ENCODE measurements at places on chromosomes 4 and X.

DNA sequence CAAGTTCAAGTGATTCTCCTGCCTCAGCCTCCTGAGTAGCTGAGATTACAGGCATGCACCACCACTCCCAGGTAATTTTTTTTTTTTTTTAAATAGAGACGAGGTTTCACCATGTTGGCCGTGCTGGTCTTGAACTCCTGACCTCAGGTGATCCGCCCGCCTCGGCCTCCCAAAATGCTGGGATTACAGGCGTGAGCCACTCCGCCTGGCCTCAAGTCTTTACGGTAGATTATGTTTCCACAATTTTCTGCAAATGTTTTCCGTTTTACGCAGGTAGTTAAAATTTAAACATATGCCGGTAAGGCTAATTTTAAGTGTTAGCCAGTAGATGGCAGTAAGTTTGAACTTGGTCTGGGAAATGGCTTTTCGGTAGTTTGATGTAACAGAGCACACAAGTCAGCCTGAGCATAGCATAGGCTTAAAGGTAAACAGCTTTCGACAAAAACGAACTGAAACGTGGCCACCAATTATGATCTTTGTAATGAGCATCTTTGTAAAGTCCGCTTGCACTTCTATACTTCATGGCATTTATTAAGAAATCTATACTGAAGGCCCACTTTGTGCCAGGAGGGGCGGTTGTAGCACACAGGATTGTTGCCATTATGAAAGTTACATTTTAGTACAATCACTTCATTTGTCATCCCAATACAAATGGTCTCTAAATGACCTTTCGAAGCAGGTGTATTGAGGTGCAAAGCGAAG is 31.1 kb downstream of the CCKAR start:
- DNase-seq = no peak

GRCh38 chr4:6920171-6920570 is 10.5 kb downstream of the TBC1D14 start:
- DNase-seq = no peak

- peak; percentile 48 for DNase-seq
Observed at GRCh38 chr4:17577665-17578481, 875 bp downstream of the LAP3 start.

- no peak for DNase-seq
Observed at GRCh38 chrX:153361781-153362397, 27.9 kb downstream of the ZNF275 start.

GRCh38 chr4:93760284-93760683 is 68.3 kb upstream of the ATOH1 start:
- DNase-seq = no peak

DNA sequence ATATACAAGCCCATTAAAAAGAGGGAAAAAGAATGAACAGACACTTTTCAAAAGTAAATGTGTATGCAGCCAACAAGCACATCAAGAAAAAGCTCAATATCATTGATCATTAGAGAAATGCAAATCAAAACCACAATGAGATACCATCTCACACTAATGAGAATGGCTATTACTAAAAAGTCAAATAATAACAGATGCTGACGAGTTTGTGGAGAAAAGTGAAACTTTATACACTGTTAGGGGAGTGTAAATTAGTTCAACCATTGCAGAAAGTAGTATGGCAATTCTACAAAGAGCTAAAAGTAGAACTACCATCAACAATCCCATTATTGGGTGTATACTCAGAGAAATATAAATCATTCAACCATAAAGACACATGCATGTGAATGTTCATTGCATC is 203.0 kb downstream of the ARAP2 start:
- no peak for DNase-seq

DNA sequence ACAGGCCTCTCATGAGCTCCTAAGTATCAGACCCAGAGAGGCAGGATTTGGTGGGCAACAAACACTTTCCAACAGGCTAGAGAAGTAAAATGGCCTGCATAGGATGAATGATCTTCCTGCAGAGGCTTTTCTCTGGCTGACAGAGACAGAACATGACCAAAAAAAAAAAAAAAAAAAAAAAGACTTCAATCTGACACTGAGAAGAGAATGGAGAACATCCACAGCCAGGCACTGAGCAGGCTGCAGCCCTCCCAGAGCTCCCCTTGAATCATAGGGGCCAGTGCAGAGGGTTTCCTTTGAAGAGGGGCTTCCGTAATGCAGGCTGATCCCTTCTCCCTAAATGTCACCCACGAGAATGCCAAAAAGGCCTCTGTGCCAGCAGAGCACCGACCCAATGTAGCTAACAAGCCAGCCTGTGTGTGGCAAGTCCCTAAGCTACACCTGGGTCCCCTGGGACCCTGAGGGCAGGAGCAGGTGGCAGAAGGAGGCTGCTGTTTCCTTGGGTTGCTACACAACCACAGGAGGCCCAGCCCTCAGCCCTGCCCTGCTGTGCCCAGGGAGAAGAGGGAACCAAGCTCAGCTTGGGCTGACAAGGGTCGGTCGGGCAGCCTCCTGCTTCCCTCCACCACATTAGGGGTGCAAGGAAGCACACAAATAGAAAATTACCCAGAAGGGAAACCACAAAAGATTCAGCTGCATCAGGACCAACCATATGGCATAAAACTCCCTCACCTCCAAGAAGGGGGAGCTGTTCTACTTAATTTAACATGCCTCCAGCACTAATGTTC is 55.6 kb downstream of the MAP7D2 start:
- DNase-seq = no peak

DNA sequence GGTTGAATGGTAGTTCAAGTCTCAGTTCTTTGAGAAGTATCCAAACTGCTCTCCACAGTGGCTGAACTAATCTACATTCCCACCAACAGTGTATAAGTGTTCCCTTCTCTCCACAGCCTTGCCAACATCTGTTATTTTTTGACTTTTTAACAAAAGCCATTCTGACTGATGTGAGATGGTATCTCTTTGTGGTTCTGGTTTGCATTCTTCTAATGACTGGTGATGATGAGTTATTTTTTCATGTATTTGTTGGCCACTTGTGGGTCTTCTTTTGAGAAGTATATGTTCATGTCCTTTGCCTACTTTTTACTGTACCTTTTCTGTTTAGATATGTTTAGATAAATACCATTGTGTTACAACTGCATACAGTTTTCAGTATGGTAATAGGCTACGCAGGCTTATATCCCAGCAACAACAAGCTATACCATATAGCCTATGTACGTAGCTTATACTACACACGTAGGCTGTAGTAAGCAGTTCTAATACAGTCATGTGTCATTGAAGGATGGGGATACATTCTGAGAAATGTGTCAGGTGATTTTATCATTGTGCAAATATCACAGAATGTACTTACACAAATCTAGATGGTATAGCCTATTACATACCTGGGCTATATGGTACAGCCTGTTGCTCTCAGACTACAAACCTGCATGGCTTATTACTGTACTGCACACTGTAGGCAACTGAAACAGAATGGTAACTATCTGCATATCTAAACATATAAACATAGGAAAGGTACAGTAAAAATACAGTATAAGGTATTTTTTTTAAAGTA is 28.1 kb downstream of the KLHL8 start:
- DNase-seq = no peak

All from CD4-positive, alpha-beta T cell treated with Interleukin-17A for 4 hours (primary cell).